Lung (tissue), 17 donors: ENCODE measurements at places on chromosomes 5 and 9. TPM values are rescaled to one million over a fixed set of nuclear protein-coding genes. Genes with fewer than 3 reads are reported as not detected.

The RNF183 gene
- 1.1 TPM for polyA plus RNA-seq

- no peak for DNase-seq
Measured at GRCh38 chr5:179235416-179236400, 109.6 kb downstream of the ADAMTS2 start.

DNA sequence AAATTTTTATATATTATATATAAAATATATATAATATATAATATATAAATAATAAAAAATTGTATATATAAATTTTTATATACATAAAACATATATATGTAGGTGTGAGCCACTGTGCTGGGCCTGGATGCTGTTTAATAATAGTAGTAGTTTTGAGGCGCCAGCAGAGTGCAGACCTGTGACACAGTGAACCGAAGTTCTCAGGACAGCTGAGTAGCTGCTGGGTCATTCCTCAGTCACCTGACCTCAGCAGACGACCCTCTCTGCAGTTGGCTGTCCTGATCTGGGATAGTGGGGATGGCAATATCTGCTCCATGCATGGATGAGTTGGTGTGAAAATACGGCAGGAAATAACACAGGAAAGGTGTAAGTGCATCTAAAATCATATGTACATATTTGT lies 3.3 kb upstream of the SNX18 start:
- no peak for DNase-seq

DNA sequence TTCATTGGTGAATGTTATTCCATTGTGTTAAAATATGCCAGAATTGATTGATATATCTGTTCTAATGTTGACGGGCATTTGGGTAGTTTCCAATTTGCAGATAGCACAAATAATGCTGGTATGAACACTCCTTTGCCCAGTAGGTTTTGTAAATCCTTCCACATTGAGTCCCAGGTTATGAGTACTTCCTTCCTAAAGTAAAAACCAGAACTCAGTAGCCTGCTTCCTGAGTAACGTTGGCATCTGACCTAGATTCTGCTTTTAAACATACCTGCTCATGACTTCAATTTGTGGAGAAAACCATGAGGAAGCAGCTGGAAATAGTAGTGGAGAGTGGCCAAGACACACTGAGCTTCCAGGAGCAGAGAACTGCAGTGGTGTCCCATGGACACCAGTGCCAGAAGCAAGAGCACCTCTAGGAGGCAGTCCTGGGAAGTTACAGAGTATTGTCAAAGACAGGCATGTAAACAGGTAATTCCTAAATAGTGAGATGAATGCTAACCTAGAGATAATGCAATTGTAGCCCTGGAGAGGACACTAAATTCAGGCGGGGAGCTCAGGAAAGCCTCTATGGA lies 24.3 kb upstream of the RASGRF2 start:
- peak; percentile 30 for DNase-seq

DNA sequence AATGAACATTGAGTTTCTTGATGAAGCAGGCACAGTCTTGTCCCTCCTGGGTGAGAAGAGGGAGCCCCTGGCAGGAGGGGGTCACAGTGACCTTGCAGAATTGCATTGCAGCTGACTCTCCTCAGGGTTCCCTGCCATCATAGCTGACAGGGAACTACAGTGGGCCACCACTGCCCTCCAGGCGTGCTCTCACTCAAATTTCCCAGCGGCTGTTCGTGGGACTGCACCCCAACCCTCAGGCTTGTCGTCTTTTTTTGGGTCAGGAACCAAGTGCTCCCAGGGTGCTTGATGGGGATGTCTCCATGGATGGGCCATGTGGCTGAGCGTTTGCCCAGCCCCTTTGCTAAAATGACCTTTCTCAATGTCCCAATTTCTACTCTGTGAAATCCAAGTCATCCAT lies 215.8 kb downstream of the MELK start:
- DNase-seq = no peak

DNA sequence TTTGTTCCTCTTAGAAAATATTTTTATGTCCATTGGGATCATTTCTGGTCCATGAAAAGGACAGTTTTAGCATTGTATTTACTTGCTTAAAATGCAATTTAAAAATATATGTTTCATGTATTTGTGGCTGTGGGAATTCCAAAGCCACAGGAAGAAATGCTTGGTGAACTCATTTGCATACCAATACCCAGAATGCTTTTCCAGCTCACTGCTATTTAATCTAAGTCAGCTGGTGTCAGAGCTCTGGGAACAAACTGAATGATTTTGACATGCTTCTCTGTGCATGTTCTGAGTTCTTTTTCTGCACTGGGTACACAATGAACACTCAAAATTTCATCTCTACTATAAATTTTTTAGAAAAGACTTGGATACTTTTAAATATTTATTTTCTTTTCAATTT lies 482.8 kb upstream of the ARRDC3 start:
- no peak for DNase-seq

DNA sequence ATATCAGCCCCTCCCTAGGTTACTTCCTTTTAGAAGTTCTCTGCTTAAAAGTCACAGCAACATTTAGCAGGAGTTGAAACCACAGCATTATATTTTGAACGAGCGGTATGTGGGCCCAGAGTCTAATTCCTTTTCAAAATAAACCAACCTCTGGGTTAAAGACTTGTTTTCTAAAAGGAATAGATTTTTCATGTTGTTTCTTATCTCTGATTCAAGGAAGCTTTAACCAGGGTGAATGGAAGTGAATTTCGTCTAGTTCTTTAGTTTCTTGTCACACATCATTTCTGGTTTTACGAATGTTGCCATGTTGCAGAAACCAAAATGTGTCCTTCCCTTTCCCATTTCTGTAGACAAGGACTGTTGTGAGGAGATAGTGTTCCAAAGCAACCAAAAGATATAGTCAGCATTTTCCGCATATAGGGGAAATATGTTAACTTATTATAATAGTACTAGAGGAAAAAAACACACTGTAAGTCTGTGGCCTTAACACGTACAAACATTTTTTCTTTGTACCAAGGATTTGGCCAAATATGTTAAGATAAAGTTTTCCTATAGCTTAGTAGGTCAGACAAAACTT lies 142.4 kb downstream of the PCSK5 start:
- DNase-seq = no peak

The GPR151 gene
- polyA plus RNA-seq = not detected

The NMUR2 gene
- polyA plus RNA-seq = 0.49 TPM

DNA sequence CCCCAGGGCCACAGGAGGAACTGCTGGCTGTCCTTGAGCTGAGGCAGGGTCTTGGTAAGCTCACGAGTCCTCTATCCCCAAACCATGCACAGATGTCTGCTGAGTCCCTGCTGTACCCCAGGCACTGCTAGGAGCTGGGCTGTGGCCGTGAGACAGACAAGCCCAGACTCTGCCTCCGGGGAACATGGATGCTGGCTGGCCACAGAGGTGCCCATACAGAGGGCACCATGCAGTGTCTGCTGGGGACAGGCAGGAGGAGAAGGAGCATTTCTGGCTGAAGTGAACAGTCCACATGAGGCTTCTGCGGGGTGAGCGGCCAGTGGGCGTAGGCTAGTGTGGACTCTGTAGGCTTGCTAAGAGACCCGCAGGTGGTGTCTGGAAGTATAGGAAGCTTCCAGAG lies 4.8 kb upstream of the SEC16A start:
- no peak for DNase-seq
